ENCODE measurements at places on chromosomes 4 and X.

- no peak for DNase-seq
Observed at GRCh38 chr4:95232358-95233156, 316.2 kb downstream of the UNC5C start.

- DNase-seq = no peak
Observed at GRCh38 chr4:145769450-145770037, 89.6 kb downstream of the C4orf51 start.

DNA sequence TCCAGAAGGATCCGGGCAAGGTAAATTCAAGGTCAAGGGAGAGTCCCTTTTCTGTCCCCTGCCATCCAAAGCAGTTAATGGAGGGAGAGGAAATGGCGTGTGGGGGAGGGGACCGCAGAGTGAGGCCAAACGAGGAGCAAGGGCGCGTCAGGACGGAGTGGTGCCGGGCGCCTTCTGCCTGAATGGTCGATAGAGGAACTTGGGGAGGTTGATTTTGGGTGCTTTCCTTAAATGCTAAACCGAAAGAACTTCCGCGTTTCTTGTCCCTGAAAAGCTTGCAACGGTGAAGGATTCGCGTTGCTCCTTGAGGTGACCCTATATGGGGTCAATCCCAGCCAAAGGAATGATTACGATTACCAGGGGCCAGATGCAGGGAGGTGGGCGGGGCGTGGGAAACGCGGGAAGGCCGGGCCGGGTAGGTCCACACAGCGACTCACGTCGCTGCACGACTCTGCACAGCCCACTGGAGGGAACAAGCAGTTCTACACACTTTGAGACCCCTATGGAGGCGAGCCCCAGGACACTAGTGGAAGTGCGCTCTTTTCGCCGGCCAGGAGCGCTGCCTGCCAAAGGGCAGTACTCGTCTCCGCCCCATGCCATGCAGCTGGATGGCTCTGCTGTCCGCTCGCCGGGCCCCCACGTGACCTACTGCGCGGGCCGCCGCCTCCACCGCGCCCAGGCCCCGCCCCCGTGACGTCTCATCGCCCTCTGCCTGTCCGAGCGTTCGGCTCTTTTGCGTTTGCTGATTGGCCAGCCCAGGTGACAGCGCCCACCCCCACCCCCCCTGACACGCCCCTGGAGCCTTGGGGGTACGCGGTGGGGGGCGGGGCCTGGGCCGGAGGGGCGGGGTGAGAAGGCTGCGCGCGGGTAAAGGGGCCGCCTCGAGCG, 452 bp upstream of the GK start:
- DNase-seq = peak; percentile 88

DNA sequence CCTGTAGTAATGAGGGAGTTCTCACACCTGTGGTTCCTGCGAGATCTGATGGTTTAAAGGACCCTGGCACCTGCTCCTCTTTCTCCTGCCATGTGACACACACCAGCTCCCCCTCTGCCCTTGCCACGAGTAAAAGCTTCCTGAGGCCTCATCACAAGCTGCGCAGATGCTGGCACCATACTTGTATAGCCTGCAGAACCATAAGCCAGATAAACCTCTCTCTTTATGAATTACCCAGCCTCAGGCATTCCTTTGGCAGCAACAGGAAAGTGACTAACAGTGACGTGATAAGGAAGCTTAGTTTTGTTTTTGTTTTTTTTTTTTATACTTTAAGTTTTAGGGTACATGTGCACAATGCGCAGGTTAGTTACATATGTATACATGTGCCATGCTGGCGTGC, 130.9 kb downstream of the AFAP1 start:
- DNase-seq = peak; percentile 79

- DNase-seq = no peak
Observed at GRCh38 chr4:89269121-89269666, 38.4 kb downstream of the GPRIN3 start.

GRCh38 chr4:27129871-27130366, 269.3 kb downstream of the STIM2 start:
- DNase-seq = no peak

DNA sequence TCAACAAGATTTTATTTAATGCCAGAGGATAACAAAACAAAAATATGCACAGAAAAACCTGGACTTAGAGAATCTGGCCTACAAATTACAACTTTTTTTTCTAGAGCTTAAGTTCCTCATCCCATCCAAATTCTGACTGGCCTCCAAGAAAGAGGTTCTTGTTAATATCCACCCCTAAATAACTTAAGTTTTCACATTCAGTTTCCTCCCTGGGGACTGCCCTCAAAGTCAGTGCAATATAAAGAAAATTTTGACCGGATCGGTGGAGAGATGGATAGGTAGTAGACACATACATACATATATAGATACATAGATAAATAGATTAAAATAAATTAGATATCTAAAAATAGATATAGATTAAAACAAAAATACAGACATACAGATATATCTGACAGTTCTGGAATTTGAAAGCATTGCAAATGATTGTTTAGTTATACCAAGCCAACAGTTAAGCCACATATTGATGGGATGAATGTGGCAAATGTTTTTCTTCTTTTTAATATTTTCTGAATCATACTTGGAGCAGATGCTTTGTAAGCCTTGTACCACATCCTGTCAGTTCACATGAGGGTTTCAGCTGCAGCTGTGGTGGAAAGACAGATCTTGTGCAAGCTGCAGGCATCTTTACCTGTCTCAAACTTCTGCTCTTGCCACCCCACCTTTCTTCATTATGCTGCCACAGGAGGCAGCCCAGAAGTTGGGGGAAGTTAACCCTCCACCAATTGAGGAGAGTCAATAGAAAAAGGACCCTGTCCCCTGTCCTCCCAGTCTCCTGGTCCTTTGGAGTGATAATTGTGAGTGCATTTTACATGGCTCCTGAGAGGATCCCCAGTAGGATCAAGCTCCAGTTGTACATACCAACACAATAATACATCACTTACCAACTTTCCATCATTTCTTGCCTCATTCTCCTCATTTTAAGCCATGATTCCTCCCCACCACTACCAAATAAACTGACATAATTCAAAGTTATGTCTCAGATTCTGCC, 58.5 kb upstream of the PRDM8 start:
- peak; percentile 82 for DNase-seq

GRCh38 chr4:146243141-146243882, 29.0 kb downstream of the REELD1 start:
- DNase-seq = peak; percentile 41

GRCh38 chr4:116202524-116202923, 882.9 kb downstream of the TRAM1L1 start:
- DNase-seq = no peak

GRCh38 chr4:173866322-173867026, 336.4 kb upstream of the HAND2 start:
- DNase-seq = no peak

DNA sequence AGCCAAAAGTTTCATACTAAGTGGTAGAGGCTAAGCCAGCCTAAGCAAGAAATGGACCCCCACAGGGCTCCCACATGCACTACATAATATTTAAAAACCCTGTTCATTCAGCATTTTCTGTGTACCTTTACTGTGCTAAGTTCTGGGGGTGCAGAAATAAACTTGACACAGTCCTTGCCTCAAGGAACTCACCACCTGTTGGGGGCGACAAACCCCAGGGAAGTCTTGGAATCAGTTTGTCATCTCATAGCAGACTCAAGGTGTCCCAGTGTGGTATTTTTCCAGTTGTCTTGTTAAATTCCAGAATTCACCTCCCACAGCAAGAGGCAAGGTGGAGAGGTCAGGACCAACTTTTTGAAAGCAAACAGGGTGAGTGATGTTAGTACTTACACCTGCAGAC, 43.1 kb downstream of the ATG4A start:
- DNase-seq = no peak

DNA sequence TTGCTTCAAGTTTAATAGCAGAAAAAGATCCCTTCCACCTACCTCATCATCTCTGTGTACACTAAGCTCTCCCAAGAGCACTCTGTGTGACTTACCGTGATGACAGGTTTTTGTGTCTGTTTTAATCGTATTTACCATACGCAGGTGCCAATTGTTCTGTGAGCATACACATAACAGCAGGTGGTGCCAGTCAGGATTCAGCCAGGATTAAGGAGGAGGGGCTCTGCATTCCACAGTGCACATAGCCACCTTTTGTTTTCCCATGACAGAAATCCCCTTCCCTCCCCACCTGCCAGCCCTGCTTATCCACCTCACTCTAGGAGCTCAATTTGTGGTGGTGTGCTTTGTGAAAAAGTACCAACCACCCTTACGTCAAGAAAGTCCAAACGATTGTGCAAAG, 14.8 kb downstream of the ANK2 start:
- no peak for DNase-seq
